Lower lobe of right lung (tissue), 2 donors: ENCODE measurements at places on chromosomes 4 and X. TPM values are rescaled to one million over a fixed set of nuclear protein-coding genes. Genes with fewer than 3 reads are reported as not detected.

Gene KLKB1
- 1.6 TPM for total RNA-seq

DNA sequence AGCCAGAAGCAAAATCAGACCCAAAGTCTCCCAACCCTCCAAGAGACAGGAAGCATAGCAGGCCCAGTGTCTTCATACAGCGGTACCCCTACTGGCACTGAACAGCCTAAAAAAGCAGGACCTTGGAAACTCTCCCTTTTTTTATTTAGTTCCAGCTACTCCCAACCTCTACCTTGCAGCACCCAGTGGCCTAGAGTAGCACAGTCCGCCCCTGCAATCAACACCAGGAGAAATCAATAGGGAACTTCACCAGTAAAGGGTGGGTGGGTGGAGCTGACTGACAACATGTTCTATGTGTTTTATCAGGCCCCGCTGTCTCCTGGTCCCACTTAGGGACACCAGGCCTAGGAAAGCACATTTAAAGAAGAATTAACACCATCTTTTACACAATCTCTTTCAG lies 378.5 kb upstream of the CT83 start:
- no peak for DNase-seq

GRCh38 chrX:40098264-40099054 lies 701 bp upstream of the BCOR start:
- DNase-seq, result peak; percentile 62

DNA sequence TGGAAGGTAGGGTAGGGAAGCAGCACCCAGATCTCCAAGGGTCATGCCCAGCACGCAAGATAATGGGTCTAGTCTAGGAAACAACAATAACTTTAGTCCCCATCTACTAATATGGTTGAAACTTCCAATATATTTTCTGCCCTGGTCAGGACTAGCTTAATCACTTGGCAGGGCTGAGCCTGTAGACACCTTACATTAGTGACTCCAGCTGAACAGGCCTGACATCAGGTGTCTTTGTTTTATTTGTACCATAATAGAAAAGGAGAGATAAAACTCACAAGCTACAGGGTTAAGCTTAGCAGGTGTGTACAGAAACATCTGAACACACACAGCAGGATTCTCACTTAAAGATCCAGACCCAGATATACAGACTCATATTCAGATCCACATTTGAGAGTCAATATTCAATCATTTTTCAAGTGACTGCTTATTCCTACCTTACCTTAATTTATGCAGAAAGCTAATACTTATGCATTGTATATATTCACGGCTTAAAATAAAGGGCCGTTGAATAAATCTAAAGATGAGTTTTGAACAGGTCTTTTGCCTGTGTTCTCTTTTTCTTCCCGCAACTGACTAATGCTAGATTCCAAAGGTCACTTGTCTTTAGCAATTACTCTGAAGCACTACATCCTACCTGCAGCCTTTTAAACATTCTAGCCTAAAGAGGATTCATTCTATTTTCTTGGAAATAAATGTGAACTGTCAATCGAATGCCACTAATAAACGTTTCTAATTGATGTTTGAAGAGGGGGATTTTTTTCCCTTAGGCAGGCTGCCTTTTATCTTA lies 745.3 kb downstream of the RPA4 start:
- no peak for DNase-seq

- DNase-seq, result peak; percentile 49
Observed at GRCh38 chr4:139279760-139280620, at the start of gene MGARP. TSS of gene MGARP (minus strand) at chr4:139280225. CDS start at chr4:139280158, 67 bp downstream.

Gene FATE1
- not detected for total RNA-seq

Gene ABLIM2
- 5.2 TPM for total RNA-seq

GRCh38 chr4:74793757-74794381 lies 454 bp downstream of the BTC start:
- peak; percentile 81 for DNase-seq

- DNase-seq, result no peak
Observed at GRCh38 chr4:38531141-38531727, 132.8 kb upstream of the KLF3 start.

- no peak for DNase-seq
Observed at GRCh38 chrX:19852014-19853005, 35.1 kb downstream of the SH3KBP1 start.

DNA sequence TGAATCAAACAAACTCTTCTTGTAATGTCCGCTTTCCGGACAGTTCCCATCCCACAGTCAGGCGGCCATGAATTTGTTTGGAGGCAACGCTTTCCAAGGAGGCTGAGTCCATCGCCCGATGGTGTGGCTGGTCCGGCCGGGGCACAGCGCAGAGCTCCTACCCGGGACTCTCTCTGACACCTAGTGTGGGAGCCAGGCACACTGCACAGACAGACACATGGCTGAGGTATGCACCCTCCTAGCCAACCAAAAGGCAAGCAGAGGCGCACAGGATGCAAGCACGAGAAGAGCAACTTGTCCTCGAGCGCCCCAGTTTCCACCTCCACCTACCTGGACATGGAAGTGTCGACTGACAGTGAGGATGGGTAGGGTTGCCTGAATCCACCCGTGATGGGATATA lies 87.5 kb downstream of the LEF1 start:
- no peak for DNase-seq

DNA sequence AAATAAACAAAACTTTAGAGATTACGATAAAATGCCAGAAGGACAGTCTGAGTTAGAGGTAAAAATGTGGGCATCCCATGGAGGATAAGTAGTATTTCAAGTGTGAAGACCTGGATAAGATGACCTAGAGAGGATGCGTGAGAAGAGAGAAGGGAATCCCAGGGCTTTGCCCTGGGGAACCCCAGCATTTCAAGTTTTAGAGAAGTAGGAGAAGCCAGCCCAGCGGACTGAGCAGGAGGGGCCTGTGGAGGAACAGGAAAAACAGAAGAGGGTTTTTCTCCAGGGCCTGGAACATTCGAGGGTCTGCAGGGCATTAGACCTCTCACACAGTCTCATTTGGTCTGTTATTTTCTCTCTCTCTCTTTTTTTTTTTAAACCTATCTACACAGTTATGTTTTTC lies 2.9 kb upstream of the CFP start:
- no peak for DNase-seq

- DNase-seq, result no peak
Observed at GRCh38 chrX:153968754-153969124, 2.9 kb downstream of the HCFC1 start.

Gene HSFX2
- not detected for total RNA-seq

DNA sequence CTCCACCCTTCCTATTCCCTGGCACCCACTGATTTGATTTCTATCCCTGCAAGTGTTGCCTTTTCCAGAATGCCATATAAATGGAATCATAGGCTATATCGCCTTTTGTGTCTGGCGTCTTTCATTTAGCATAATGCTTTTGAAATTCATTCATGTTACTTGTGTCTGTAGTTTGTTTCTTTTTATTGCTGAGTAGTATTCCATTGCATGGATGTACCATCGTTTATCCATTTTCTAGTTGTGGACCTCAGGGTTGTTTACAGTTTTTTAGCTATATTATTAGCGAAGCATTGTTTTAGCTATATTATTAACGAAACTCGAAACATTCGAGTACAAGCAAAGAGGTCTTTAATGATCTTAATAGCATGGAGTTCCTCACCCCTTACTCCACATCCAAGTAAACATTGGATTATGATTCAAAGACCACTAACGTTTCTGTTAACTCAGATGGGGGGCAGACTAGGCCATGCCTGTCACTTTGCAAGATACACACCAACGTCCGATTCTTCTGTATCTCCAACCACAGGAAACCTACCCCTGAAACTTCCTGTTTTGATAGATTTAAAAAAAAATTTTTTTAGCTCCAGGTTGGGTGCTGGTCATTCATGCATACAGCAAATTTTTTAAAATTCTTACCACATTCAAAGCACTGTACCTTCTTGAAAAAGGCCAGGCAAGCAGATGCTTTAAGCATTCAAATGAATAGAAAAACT lies 1.1 kb downstream of the DCK start:
- no peak for DNase-seq

DNA sequence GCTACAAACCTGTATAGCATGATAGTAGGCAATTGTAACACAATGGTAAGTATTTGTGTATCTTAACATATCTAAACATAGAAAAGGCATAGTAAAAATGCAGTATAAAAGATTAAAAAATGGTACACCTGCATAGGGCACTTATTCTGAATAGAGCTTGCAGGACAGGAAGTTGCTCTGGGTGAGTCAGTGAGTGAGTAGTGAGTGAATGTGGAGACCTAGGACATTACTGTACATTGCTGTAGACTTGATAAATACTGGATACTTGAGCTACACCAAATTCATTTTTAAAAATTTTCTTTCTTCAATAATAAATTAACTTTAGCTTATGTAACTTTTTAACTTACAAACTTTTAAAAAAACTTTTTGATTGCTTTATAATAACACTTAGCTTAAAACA lies 68.2 kb upstream of the MAML3 start:
- DNase-seq, result no peak

Gene SMIM31
- 0.83 TPM for total RNA-seq

GRCh38 chr4:119299741-119300100 lies 22.2 kb downstream of the FABP2 start:
- DNase-seq, result no peak

DNA sequence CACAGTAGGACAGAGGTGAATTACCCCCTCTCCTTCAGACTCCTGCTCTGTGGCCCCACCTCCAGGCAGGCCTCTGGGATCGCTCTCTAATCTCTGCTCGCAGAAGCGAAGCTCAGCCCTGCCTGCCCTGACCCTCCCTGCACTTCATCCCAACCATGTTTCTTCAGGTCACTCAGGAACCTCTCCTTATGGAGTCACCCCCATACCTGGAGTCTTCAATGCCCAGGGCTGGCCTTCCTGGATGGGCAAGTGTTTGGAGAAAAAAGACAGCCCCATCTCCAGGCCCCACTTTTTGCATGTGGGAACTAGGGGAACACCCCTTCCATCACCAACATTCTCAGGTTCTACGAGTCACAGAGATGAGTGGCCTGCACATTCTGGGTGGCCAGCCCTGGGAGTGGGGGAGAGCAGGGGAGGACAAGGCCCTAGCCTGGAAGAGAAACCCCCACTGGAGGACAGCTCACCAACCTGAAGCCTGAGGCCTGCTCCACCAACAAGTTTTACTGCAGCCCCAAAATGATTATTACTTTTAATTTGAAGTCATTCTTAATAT lies 90.8 kb downstream of the PPP2R2C start:
- DNase-seq, result peak; percentile 12

Gene XIAP
- 61.9 TPM for total RNA-seq

DNA sequence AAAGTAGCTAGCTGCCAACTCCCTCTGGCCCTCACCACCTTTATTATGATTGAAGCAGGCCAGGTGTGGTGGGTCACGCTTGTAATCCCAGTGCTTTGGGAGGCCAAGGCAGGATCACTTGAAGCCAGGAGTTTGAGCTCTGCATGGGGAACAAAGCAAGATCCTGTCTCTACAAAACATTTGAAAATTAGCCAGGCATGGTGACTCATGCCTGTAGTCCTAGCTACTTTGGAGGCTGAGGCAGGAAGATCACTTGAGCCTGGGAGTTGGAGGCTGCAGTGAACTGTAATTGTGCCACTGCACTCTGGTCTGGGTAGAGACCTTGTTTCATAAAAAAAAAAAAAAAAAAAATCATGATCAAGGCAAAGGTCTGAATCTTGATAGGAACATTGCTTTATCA lies 467.0 kb upstream of the DIPK2B start:
- DNase-seq, result no peak

GRCh38 chr4:181077341-181077740 lies 1165.9 kb upstream of the TENM3 start:
- DNase-seq, result no peak

Gene CLCN5
- total RNA-seq, result 12.9 TPM

GRCh38 chrX:37686369-37686995 lies 891 bp downstream of the XK start:
- DNase-seq, result no peak

Gene CTAG1A
- not detected for total RNA-seq

- no peak for DNase-seq
Observed at GRCh38 chrX:31012509-31013025, 59.3 kb downstream of the FTHL17 start.

DNA sequence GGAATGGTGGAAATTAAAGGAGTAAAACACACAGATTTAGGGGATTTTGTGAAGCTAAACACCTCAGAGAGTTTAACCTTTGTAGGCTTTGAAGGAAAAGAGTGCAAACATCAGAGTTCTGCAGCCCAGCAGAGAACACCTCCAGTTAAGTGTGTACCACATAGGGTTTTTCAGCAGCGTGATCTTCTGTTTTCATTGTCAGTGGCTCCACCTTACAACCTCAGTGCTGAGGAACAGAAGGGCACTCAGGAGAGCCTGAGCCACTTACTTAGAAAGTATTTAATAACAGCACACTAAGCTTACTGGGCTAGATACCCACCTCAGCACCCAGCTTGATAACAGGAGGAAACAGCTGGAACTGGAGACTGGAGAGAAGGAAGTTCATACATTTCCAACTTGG lies 2.0 kb upstream of the FBXW7 start:
- DNase-seq, result no peak

DNA sequence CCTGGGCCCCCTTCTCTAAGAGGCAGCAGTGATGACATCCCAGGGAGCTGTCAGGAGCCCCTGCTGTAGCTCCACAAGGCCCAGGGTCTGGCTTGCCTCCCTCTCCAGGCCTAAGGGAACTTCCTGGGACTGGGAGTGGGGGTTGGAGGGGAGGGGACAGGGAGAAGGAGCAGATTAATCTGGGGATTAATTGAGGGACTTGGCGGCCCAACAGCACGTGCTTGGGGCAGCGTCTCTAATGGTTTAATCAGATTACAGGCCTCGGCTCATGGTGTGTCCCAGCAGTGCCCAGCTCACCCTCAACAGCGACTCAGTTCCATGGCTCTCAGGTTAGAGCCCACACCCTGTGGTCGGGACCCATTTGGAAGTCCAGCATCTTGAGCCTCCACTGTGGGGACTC lies 47.9 kb downstream of the EFNB1 start:
- DNase-seq, result no peak

DNA sequence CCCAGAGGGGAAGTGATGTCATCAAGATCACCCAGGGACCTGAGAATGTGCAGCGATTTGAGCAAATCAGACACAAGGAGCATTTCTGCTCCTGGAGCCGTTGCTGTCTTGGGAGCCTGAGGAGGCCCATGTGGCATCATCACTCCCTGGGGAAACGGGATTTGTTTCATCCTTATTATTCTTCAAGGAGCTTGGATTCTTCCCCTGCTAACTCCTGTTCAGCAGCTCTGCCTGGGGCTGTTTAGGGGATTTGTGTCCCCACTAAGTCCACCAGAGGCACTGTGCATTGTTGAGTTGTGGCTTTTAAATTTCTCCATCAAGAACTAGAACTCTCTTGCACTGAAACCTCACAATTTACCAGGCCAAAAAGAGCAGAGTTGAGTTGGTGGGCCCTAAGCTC lies 104.2 kb upstream of the MSX1 start:
- no peak for DNase-seq

Gene OTC
- 0.71 TPM for total RNA-seq

Gene NUDT10
- not detected for total RNA-seq

GRCh38 chr4:102399021-102399420 lies 53.7 kb upstream of the SLC39A8 start:
- no peak for DNase-seq

Gene MFSD8
- 20.9 TPM for total RNA-seq

Gene RIBC1
- total RNA-seq, result 3.0 TPM

GRCh38 chr4:14178421-14178820 lies 550.9 kb upstream of the BOD1L1 start:
- no peak for DNase-seq
